Left cardiac atrium (tissue), 4 donors: ENCODE measurements at places on chromosomes 2 and 18.

GRCh38 chr2:55861733-55862132 lies 61.8 kb downstream of the EFEMP1 start:
- DNase-seq, result peak; percentile 33

- DNase-seq, result no peak
These were observed 105.6 kb downstream of the AFF3 start for GRCh38 chr2:100036793-100037192.

DNA sequence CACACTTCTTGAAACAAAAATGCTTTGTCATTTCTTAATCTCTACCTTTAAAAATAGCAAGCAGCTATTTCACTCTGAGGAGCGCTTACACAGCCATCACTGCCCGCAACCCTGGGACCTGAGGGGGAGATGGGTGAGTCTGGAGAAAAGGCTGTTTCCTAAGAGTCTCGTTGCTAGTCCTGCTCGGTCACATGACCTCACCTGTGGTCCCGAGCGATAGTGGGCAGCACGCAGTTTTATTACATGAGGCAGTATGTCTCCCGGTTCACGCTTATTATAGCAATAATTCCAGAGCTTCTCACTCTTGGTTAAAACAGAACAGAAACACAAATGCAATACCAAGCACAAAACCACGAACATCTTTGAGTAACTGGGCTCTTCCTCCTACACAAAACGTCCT lies 105.3 kb downstream of the ZNF516 start:
- DNase-seq, result no peak

GRCh38 chr2:114056294-114057143 lies 166.6 kb downstream of the ACTR3 start:
- DNase-seq, result no peak

GRCh38 chr18:934518-935133 lies 30.0 kb downstream of the ADCYAP1 start:
- DNase-seq, result no peak

DNA sequence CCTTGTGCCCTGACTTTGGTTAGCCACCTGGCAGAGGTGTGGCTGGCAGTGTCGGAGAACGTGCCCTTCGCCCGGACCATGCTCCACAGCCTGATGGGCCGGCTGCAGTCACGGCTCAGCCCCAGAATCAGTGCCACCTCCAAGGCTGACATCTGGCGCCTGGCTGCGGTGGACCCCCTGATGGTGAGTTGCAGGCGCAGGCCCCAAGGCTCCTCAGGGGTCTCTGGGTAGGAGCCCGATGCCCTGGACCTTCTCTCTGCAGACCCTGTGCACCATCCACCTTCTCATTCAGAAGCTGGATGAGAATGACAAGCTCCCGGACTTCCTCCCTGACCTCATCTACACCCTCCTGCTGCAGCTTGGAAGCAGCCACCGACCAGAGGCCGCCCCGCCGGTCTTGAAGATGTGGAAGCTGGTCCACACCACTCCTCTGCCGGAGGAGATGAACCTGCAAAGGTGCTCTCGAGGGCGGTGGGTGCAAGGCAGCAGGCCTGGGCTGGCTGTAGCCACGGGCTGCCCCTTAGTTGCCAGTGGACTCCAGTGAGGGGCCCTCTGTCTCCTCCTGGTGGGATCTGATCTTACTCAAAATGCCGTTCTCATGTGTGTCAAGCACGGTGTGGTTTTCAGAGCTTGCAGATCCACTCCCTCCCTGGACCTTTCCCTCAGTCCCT lies 32.1 kb downstream of the HJURP start:
- DNase-seq, result no peak

GRCh38 chr2:151922845-151923666 lies 94.8 kb upstream of the ARL5A start:
- peak; percentile 85 for DNase-seq
